Nucleus accumbens (tissue), 56 donors: ENCODE measurements at places on chromosomes 12 and 14.

DNA sequence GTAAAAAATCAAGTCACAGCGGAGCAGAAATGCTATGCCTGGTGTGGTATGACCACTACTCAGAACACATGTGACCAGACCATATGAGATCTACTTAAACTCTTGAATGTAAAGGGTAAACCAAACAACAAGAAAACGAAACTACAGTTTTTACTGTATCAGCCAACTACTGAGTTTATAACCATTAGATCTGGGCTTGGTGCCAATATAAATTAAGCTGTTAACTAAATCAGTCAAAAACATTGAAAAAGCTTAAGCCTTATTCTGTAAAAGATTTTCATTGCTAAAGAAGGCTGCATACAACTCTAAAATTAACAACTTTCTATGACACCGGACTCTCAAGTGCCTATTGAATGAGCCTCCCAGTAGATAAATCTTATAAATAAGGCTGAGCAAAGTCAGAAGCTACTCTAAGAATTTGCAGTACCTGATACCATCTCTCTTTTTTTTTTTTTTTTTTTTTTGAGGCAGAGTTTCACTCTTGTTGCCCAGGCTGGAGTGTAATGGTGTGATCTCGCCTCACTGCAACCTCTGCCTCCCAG is 35.4 kb downstream of the SPTLC2 start:
- DNase-seq = no peak

GRCh38 chr12:98869886-98870503 is 224.9 kb downstream of the APAF1 start:
- no peak for DNase-seq

GRCh38 chr12:131565267-131566015 is 145.4 kb upstream of the SFSWAP start:
- DNase-seq = no peak

- no peak for DNase-seq
These were observed 604 bp upstream of the MAGOHB start for GRCh38 chr12:10614056-10614370.

GRCh38 chr14:51682411-51682810 is 30.7 kb downstream of the FRMD6 start:
- no peak for DNase-seq

DNA sequence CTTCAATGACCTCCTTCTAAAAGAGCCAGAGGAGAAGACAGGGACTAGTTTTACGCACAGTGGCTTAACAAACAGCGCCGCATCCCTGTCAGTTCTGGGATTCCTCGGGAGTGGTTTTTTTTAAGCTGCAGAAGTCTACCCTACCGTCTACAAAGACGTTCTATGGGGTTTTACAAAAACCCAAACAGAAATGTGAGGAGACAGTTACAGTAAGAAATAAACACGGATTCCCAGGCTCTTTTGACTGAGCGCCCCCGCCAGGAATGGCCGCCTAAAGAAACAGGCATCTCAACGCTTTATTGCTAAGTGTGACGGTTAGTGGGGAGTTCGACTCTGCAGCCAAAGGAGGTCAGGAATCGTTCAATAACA is 484 bp downstream of the ALKBH1 start:
- DNase-seq = no peak

DNA sequence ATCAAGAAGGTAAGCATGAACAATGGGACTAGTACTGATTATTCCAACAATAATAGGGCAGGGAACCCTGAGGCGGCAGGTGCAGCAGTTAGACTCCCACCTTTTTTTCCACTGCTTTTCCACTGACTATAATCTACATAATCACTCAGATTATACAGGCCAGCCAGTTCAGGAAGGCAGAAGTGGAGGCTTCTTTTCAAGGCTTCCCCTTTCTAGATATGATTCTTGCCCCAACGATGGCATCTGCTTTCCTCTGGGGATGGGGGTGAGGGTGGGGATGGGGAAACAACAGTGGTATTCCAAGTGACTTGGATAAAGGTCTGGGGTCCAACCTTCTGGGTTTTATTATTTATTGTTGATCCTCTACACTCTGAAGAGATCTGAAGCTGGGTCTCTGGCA is 331 bp downstream of the NCKAP1L start:
- DNase-seq = no peak

DNA sequence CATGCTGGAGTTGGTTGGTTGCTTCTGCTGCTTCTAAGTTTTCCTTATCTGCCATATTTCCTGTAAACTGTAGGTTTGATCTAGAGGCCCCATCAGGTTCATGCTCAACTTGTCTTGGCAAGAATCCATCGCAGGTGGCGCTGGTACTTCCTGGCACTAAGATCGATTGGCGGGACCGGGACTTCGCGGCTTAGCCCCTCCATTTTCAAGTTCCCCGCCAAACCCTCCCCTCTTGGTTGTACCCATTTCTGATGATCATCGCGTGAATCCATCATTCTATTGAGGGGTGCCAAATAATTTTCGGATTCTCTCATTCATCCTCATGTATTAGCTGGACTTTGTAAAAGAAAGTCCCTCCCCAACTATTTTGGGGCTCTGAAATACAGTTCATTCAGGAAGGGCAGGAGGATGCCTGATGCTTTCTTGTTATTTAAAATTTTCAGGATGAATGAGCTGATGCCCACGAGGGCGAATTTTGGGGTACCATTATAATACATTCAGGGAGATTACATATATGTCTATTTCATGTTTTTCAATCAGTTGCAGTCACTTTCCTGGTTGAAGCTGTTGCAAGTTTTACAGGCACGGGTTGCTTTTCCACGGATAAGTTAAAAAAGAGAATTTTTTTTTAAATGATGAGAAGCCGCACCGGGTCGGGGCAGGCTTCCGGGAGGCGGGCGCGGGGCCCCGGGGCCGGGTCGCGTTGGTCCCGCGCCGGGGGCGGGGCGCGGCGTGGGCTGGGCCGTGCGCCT is 395 bp upstream of the BRI3BP start:
- peak; percentile 62 for DNase-seq
